ENCODE measurements at places on chromosomes 7 and 10. TPM values are rescaled to one million over a fixed set of nuclear protein-coding genes. Genes with fewer than 3 reads are reported as not detected.

- DNase-seq, result peak; percentile 72
Observed at GRCh38 chr10:113038183-113038582, 88.1 kb downstream of the TCF7L2 start.

GRCh38 chr10:86942441-86943315 is 14.7 kb downstream of the MMRN2 start:
- DNase-seq, result peak; percentile 17

- DNase-seq, result peak; percentile 64
Observed at GRCh38 chr7:100483722-100484672, at the start of gene NYAP1. Gene NYAP1 (plus strand): TSS chr7:100483927. CDS start chr7:100485312, 1,385 bp downstream.

DNA sequence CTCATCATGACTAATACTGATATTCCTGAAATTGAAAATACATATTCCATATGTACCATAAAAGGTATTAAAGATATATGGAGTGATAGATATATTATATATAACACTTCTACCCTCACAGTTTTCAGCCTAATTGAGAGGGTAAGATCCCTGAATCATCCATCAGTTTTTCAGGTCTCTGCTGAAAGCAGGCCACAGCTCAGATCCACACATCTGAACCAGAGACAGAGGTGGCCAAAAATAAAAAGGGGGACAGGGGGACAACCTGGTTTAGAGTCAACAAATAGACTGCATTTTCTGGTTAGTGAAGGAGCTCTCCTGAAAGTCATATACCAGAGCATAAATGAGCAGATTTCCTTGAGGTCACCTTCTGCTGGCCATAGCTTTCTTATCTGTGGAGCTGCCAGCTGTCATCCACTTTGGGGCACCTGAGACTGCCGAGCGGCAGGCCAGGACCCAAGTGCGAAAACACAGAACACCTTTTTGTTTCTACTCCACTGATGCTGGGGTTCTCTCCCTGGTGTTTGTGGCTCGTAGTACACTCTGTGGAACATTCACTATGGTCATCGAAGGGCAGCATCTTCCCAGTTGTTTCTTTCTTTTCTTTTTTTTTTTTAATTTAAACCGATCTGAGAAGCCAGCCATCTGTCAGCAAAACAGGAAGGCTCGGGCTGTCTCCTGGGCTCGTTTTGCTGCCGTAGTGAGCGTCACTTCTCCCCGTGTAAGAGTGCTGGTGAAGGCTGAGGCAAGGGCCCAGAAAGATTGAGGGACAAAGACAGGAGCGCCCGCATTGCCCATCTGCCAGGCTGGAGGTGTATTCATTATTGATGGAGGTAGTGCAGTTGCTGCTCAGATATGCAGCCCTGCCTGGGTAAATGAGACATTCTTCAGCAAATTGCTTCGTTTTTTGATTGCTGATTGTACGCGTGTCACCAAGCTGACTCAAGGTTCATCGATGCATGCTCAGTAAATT is 13.5 kb downstream of the IKZF1 start:
- DNase-seq, result no peak

DNA sequence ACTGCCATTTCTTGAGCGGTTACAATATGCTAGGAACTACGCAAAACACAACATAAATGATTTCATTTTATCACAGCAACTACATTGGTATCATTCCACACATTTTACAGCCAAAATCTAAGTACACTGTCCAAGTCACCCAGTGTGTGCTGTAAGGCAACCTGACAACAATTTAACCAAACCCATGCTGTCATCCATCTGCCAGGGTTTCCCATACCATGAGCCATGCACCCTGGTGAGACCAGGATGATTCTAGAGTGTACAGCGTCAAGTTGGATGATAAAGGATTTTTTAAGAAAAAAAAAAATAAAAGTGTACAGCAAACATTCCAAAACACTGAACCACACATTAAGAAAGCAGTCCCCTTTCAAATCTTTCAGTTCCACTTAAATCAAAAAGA is 52.9 kb downstream of the PIK3AP1 start:
- DNase-seq, result no peak

GRCh38 chr10:69397972-69398371 is 18.7 kb downstream of the TACR2 start:
- no peak for DNase-seq

GRCh38 chr10:13877154-13877909 is 290.6 kb downstream of the PRPF18 start:
- DNase-seq, result peak; percentile 27

DNA sequence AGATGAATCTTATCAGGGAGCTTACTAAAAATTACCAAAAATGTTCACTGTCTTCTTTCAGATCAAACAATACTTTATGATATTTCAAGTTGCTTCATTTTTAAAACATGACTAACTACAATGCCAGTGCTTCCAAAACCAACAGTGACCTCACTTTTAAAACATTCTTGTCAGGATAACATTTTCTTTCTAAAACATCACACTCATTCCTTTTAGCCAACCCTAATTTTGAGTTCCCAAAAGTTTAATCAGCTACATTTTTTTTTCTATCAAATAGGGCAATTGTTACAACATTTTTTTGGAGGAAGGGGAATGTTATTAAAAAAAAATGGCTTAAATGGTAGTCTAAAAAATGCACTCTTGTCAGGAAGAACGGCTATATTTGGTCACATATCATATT is 37.3 kb downstream of the RTKN2 start:
- no peak for DNase-seq

DNA sequence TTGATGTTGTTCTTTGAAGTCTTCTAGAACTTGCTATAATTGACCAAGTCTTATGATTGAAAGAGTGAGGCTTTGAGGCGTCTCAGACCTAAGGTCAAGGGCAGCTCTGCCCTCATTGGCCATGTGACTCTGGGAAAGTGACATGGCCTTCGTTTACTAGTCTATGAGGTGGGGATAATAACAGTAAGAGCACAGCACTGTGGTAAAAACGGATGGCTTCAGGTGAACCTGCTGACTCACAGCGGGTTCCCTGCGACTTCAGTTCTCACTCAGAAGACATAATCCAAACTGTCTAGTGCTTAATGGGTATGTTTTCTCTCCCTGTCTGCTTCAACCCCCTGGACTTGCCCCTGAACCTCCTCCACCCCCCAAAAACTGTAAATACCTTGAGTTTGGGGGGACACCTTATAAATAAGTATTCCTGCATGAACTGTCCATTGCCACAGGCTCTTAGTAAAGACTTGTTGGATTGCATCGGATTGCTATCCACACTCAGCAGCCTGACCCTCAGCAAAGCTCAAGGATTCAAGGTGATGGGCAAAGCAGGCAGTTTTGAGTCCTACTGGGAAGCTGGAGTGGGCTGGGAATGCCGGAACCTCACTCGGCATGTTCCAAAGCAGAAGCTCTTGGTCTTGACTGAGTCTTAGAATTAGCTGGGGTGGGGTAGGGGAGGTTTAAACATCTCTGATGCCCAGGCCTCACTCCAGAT is 304.6 kb downstream of the KLF6 start:
- no peak for DNase-seq

GRCh38 chr7:158810846-158811245 is 18.5 kb downstream of the ESYT2 start:
- no peak for DNase-seq

- DNase-seq, result no peak
Observed at GRCh38 chr7:158572000-158572828, 15.4 kb downstream of the PTPRN2 start.

GRCh38 chr7:81624650-81625631 is 144.9 kb downstream of the HGF start:
- DNase-seq, result no peak

GRCh38 chr7:135111379-135111778 is 36.5 kb upstream of the TMEM140 start:
- no peak for DNase-seq

GRCh38 chr7:102042016-102042656 is 224.7 kb downstream of the CUX1 start:
- DNase-seq, result no peak

DNA sequence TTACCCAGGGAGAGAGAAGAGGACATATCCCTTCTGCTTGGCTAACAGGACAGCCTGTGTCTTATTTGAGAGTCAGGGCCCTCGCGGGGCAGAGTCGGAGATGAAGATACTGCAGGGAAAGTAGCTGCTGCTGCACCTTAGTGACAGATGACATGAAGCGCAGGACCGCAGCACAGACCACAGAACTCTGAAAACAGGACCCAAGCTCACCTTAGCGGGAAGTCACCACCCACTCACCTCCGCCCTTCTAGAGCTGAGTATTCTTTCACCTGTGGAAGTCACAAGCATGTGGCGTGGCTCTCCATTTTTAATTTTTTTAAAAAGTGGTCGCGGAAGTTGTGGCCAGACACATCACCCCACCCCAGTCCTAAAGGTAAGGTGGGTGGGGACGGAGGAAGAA is 191.4 kb downstream of the FAM107B start:
- no peak for DNase-seq

GRCh38 chr7:43944286-43944685 is 18.1 kb downstream of the UBE2D4 start:
- DNase-seq, result no peak

DNA sequence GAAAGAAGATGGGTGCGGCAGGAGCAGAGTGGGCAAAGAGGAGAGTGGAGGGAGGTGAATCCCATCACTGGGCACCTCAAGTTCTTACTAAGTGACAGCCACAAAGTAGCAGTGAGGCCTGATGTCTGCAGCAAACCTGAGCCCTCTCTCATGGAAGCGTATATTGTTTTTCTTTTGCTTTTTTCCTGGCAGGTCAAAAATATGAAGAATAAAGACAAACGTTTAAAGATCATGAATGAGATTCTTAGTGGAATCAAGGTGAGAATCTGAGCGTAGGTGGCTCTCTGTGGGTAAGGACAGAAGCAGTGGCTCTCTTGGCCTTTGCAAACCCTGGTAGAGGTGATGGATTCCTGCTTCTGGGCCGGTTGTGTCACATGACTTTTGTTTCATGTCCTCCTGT is 22.8 kb downstream of the ABCC2 start:
- no peak for DNase-seq

- no peak for DNase-seq
Observed at GRCh38 chr10:104434601-104435000, 81.0 kb downstream of the CFAP58 start.

GRCh38 chr10:111874576-111874975 is 309.0 kb downstream of the GPAM start:
- no peak for DNase-seq

GRCh38 chr10:11194859-11195586 is 177.4 kb downstream of the CELF2 start:
- no peak for DNase-seq

Gene INA
- 0.44 TPM for total RNA-seq

Gene EPHA1
- 16.0 TPM for total RNA-seq

Gene GPR26
- total RNA-seq, result not detected

Gene OR2A12
- total RNA-seq, result not detected

Gene NEUROD6
- not detected for total RNA-seq

Gene PAPOLB
- not detected for total RNA-seq

Gene CYP2E1
- total RNA-seq, result 3.5 TPM

Gene C10orf62
- not detected for total RNA-seq

Gene SYCE1
- total RNA-seq, result not detected

Gene MALRD1
- total RNA-seq, result 0.40 TPM
